ENCODE measurements at places on chromosomes 7 and 10.

DNA sequence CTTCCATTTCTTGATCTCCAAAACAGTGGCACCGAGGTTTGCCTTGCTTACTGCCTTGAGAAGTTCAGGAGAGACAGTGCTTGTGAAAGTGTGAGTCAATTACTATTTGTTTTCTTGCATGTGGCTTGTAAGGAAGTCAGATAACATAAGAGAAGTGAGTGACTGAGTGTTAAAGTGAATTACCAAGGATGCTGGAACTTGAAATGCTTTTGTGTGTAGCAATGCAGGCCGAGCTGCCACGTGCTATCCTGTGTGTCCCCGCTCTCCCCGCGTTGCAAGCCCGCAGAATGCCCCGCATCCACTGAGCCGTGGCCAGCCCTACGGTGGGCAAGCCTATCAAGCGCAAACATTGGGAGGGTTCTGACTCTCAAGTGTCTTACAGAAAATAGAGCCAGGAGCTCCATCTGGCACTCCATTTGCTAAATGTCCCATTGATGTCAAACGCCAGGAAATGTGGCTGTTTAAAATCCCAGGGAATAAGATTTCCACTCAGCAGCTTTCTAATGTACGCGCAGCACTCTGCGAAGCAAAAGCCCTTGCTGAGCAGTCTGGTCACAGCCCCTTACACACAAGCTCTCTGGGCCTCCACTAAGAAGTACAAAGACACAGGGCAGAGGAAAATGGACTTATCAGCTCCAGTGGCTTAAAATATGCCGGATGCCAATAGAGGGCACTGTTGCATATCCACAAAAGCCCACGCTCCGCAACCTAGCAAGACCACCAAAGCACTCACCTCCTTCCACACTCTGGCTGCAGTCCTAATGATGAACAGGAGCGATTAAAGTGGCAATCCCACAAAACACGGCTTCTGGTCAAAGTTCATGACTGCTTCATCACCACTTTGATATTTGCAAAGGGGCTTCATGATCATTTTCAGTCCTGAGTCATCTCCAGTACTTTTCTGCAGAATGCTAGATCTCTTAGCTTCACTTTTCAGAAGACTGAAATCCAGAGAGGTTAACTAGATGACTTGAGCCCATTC lies 158.0 kb upstream of the ITGB1 start:
- DNase-seq = no peak

- DNase-seq = no peak
These were observed 45.8 kb upstream of the INSIG1 start for GRCh38 chr7:155251831-155252230.

- no peak for DNase-seq
These were observed 36.1 kb downstream of the MAD1L1 start for GRCh38 chr7:2196381-2197378.

- DNase-seq = no peak
These were observed 217.0 kb upstream of the STEAP4 start for GRCh38 chr7:88523645-88524044.

GRCh38 chr10:86179153-86179524 lies 187.5 kb downstream of the GRID1 start:
- DNase-seq = no peak

DNA sequence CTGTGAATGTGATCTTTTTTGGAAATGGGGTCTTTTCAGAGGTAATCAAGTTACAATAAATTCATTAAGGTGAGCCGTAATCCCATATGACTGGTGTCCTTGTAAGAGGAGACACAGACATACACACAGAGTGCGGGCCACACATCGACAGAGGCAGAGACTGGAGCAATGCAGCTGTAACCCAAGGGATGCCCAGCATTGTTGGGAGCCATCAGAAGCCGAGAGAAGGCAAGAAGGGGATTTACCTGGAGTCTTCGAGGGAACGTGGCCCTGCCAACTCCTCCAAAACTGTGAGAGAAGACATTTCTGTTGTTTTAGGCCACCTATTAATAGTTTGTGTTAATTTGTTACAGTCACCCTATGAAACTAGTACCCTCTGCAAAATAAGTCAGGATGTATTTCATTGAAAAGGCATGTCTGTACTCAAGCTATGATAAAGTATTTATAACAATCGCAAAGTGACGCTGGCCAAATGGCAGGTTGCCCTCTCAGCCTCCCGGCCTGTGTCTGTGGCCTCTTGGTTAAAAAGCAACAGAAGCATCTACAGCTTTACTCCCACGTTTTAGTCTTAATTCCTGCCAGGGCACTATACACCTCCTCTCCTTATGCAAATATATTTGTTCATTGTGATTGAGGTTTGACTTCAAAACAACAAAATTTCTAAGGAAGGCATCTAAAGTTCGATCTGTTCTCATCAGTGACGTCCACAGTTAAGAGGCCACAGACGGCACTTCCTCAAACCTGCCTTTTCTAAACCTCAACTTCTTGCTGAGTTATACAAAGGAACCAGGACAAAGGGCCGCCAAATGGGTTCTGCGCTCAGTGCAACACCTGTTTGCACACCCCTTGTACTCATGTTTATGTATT lies 46.8 kb downstream of the HIPK2 start:
- DNase-seq = no peak

DNA sequence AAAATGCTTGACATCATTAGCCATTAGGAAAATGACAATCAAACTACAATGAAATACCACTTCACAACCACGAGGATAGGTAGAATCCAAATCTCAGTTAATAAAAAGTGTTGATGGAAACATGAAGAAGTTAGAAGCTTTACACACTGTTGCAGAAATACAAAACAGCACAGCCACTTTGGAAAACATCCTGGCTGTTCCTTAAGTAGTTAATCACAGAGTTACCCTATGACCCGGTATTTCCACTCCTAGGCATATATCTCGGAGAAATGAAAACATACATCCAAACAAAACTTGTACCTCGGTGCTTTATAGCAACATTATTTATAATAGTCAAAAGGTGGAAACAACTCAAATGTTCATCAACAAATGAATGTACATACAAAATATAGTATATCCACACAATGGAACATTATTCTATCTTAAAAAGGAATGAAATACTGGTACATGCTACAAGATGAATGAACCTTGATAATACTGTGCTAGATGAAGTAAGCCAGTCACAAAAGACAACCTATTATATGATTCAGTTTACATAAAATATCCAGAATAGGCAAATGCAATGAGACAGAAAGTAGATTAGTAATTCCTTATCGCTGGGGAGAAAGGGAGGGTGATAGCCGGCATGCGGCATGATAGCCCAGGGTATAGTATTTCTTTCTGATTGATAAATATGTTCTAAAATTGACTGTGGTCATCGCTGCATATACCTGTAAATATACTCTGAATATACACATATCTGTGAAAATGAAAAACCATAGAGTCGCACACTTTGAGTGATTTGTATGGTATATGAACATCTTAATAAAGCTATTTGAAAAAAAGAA lies 1.9 kb downstream of the VWDE start:
- no peak for DNase-seq

GRCh38 chr7:1152492-1152891 lies 7.5 kb downstream of the ZFAND2A start:
- no peak for DNase-seq

DNA sequence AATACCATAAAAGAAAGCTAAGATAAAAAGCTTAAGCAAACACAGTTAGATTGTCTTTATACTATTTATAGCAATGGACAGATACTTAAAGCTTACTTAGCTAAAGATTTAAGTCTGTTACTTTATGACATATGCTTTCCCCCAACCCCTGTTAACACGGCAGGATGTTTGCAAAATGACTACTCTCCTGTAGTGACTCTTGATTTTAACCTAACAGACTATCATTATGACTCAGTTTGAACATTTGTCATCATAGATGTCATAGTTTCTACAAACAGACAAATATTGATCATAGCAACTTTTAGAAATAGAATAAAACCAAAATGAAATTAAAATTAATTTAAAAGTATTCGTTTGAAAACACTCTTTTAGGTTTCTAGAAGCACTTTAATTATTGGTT lies 7.8 kb upstream of the COMMD3 start:
- DNase-seq = no peak
